ENCODE measurements at places on chromosomes 16 and 17.

- no peak for DNase-seq
Measured at GRCh38 chr17:73947281-73947965, 256.1 kb upstream of the RPL38 start.

GRCh38 chr16:48499923-48500381 lies 110.0 kb downstream of the N4BP1 start:
- no peak for DNase-seq

DNA sequence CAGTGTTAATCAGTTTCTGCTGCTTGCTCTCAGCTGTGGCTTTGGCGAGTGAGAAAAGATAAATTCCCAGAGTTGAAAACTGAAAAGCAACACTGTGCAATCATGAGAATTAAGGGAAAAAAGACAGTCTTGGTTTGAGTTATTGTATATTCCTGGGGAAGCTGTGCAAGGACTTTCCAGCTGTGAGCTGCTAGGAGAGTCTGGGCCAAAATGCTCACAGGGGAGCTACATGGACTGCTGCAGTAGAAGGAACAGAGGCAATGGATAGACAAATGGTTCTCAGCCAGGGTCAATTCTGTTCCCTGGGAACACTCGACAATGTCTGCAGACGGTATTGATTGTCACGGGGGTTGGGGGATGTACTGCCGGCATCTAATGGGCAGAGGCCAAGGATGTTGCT lies 102.0 kb upstream of the ADAMTS18 start:
- no peak for DNase-seq

DNA sequence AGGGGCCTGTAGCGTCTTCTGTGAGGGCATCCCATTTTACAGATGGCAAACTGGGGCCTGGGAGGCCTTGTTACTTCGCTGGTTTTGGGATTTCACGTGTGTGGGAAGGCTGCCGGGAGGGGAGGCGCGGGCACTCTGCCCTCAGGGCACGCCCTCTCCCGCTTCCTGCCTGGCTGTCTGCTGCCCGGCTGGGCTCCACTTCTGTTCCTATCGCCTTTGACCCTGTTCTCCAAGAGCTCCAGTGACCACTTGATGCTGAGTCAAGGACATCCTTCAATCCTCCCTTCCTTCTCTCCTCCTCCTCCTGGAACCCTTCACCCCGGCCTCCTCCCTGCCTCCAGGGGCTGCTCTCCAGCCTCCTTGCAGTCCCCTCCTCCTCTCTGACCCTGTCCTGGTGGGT lies 16.0 kb downstream of the SPNS3 start:
- no peak for DNase-seq

- no peak for DNase-seq
Measured at GRCh38 chr16:86700046-86700945, 121.9 kb downstream of the FOXL1 start.

GRCh38 chr16:87327798-87328495 lies 10.8 kb upstream of the C16orf95 start:
- no peak for DNase-seq

- no peak for DNase-seq
Measured at GRCh38 chr17:6134721-6135120, 64.5 kb downstream of the WSCD1 start.
